ENCODE measurements at places on chromosomes 7 and 10.

DNA sequence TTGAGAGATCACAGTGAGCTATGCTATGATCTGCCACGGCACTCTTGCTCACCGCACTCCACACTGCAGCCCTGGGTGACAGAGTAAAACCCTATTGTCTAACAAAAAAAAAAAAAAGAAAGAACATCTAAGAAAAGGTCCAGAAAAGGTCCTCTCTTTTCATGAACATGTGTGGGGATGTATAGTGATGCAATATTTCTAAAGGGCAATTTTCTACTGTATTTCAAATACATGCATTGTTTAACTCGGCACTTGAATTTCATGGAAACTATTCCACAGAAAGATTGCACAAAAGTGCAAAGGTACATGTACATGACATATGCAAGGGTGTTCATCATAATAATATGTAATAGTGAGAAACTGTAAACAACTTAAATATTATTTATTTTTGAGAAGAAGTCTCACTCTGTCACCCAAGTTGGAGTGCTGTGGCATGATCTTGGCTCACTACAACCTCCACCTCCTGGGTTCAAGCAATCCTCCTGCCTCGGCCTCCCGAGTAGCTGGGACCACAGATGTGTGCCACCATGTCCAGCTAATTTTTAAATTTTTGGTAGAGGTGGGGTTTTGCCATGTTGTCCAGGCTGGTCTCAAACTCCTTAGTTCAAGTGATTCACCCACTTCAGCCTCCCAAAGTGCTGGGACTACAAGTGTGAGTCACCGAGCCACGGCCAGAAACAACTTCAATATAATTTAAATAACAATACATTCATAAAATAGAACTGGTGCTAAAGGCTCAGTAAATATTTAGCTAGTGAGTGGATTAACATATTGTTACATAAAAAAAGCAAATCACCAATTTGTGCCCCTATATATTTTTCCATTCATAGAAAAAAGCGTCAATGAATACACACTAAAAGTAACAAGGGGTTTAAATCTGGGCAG, 1.3 kb upstream of the PPRC1 start:
- no peak for DNase-seq

GRCh38 chr10:17643339-17643754, 604 bp upstream of the STAM start:
- no peak for DNase-seq

DNA sequence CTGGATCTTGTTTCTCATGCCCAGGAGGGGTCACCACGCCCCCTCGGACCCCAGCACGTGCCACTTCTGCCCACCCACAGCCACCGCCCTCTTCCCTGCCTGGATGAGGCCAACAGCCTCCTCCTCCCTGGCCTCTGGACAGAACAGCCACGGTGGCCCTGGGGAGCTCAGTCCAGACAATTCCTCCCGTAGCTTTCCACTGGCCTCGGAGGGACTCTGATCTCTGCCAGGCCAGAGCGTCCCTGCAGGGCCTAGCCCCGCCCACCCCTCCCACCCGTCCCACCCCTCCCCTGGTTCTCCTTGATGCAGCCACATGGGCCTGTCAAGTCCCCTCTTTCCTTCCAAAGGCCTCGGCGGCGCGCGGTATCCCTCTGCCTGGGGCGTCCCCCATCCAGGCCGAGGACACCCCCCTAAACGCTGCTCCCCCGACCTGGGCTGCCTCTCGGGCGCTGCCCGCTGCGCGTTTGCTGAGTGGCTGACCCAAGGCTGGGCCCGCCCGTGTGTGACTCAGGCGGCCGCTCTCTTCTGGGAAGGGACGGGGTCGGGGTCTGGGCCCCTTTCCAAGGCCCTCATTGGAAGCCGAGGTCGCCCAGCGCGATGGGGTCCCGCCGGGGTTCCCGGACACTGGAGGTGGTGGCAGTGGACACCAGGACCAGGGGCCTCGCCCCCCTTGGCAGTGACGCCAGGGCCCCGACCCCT, 557 bp downstream of the TMEM120A start:
- no peak for DNase-seq

- no peak for DNase-seq
These were observed 19.7 kb downstream of the FAM53B start for GRCh38 chr10:124724279-124725027.

All from activated CD8-positive, alpha-beta memory T cell treated with anti-CD3 and anti-CD28 coated beads, Interleukin-2, amount 50 U/mL, for 4 hours (primary cell).